ENCODE measurements at places on chromosomes 1 and 21. TPM values are rescaled to one million over a fixed set of nuclear protein-coding genes. Genes with fewer than 3 reads are reported as not detected.

The NR1I3 gene
- 0.20 TPM for total RNA-seq

The NUF2 gene
- total RNA-seq: 28.5 TPM

The GPR157 gene
- 7.4 TPM for total RNA-seq

The OR2T35 gene
- total RNA-seq: not detected

The MYOG gene
- total RNA-seq: not detected

The RORC gene
- not detected for total RNA-seq

The PCAT6 gene
- total RNA-seq: 5.0 TPM

The PER3 gene
- total RNA-seq: 6.1 TPM

The CD1B gene
- total RNA-seq: not detected

DNA sequence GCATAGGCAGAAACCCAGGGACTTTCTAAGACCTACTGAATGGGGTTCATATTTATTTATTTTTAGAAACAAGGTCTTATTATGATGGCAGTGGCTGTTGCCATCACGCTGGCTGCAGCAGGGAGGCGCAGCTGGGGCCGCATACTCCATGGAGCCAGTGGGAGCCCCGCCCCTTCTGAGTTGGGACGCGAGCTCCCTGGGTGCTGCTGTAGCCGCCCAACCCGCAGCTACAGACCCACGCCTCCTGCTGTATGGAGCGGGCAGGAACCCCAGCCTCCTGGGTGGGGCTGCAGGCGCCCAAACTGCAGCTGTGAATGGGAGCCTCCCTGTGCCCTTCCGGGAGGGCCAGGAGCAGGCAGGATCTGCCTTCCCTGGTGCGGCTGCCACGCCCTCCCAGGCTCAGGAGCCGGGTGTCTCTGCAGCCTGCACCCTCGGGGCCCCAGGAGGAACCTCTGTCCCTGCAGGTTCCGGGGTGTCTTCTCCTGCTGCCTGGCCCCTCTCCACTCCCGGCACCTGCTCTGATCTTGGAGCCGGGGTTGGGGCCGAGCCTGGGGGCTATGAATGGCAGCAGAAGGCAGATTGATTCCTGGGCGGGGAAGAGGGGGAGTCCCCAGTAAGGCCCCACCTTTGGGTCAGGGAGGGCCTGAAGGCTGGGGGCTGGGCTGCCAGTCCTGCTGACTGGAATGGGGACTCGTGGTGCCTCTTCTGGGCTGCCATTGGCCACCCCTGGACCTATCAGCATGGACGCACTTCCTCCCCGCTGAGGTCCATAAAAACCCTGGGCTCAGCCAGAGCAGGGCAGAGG, 66.5 kb upstream of the LRRN2 start:
- H3K4me3 ChIP-seq: no peak overlapping the region
- peak; percentile 86 for DNase-seq
- H3K36me3 ChIP-seq: no peaks in the 10 kb centered on the region
- peak overlapping the region; percentile 32 for H3K27ac ChIP-seq
- no peaks in the 10 kb centered on the region for H3K4me1 ChIP-seq
- H3K27me3 ChIP-seq: no peaks in the 10 kb centered on the region

DNA sequence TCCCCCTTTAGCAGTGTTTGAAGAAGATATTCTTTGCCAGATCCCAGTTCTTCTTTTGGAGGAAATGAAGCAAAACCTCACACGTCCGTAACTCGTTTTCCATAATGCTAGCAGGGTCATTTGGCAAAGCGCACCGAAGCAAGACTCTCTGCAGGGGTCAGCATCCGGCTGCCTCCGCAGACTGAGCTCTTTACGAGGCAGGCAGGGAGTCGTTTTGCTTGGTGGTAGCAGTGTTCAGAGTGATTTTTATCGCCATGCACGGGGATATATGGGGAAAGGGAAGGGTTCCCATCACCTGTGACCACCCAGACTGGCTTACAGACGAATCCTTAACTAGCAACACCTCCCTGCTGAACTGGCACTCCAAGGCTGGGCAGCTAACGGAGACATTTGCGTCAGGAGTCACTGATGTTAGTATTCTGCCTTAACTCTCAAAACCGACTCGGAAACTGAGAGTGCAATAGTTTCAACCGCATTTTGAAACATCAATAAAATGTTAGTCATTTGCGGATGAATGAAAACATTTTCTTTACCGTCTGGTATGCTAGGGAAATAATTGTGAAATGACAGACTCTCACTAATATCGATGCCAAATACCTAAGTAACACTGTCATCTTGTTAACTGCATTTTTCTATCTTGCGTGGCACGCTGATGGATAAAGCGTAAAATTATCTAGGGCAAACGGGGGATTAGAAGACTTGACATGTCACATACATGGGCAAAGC, 2.2 kb upstream of the NEGR1 start:
- H3K27ac ChIP-seq: peak overlapping the region; percentile 62
- peak; percentile 83 for DNase-seq
- H3K4me3 ChIP-seq: peak overlapping the region; percentile 95
- H3K36me3 ChIP-seq: no peaks in the 10 kb centered on the region
- no peaks in the 10 kb centered on the region for H3K4me1 ChIP-seq

GRCh38 chr1:234331507-234331906, 41.7 kb upstream of the COA6 start:
- H3K27me3 ChIP-seq: no peaks in the 10 kb centered on the region
- no peaks in the 10 kb centered on the region for H3K4me1 ChIP-seq
- no peak overlapping the region for H3K27ac ChIP-seq
- H3K4me3 ChIP-seq: no peak overlapping the region
- no peak for DNase-seq

GRCh38 chr1:241917487-241917886, 40.1 kb upstream of the BECN2 start:
- H3K4me1 ChIP-seq: no peaks in the 10 kb centered on the region
- H3K4me3 ChIP-seq: no peak overlapping the region
- H3K36me3 ChIP-seq: no peaks in the 10 kb centered on the region
- no peak overlapping the region for H3K27ac ChIP-seq
- H3K27me3 ChIP-seq: no peaks in the 10 kb centered on the region
- DNase-seq: peak; percentile 52

DNA sequence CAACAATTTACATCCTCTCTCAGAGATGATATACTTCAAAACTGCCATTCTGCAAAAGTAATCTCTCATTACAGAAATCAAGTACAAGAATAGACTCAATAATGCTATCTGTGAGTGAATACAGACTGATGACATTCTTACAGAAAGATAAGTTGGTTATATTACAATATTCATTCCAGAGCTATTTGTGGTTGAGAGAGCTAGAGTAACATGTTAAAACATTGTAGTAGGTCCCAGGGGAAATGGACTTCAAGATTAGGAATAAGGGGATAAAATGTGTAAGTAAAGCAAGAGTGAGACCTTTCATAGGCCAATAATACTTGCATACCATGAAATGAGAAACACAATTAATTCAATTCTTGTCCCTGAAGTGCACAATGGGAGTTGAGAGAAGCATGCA, 1.5 kb downstream of the F13B start:
- no peaks in the 10 kb centered on the region for H3K4me1 ChIP-seq
- no peak overlapping the region for H3K27ac ChIP-seq
- H3K36me3 ChIP-seq: no peaks in the 10 kb centered on the region
- no peak overlapping the region for H3K4me3 ChIP-seq
- H3K27me3 ChIP-seq: no peaks in the 10 kb centered on the region

DNA sequence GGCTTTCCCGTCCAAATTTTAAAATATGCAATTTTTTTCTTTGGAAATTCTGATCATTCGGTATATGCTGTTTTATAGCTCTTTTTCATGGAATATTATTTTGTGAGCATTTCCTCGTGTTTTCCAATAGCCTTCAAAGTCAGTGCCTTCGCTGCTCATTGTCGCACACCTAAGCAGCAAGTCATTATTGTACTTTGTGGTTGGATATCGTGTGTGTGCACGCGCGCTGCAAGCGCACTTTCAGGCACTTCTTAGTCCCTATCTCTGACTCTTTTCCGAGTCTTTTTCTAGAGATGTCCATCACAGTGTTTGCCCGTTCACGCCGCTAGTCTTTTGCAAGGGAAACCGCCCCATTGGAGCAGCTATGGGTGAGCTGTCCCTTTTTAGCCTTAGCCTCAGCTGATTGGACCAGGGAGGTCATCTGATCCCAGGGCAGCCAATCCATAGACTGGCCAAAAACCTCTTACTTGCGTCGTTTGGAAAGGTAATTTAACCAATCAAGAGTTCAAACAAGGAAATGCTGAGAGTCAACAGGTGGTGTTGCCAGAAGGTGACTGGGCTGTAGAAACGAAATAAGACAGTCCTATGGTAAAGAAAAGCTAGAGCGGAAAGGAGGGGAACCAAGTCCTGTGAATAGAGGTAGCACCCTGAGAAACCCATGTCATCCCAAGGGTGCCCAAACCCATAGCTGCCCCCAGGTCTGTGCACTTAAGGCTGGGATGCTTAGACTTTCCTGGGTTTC, 710 bp upstream of the HYI start:
- peak overlapping the region; percentile 67 for H3K4me3 ChIP-seq
- no peaks in the 10 kb centered on the region for H3K4me1 ChIP-seq
- no peaks in the 10 kb centered on the region for H3K27me3 ChIP-seq
- H3K36me3 ChIP-seq: peaks cover 25% of the 10 kb centered on the region
- no peak overlapping the region for H3K27ac ChIP-seq

DNA sequence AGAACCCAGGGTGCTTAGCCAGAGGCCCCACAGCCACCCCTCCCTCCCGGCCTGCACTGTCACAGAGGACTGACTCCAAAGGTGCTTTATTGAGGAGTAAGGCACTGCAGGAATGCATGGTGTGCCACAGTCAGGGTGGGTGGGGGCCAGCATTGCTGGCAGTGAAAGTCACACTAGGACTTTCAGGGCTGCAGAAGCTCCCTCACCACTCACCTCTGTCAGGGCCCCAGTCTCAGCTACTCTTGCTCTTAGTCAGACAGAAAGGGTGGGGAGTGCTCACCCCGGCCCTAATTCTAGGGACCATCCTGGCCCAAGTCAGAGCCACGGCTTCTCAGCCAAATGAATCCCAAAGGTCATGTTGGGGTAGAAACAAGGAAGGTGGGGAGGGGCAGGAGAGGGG, 19.4 kb downstream of the KNCN start:
- peaks cover 94% of the 10 kb centered on the region for H3K27me3 ChIP-seq
- DNase-seq: no peak
- H3K4me1 ChIP-seq: peaks cover 7% of the 10 kb centered on the region
- H3K27ac ChIP-seq: no peak overlapping the region
- no peaks in the 10 kb centered on the region for H3K36me3 ChIP-seq
- H3K4me3 ChIP-seq: no peak overlapping the region

DNA sequence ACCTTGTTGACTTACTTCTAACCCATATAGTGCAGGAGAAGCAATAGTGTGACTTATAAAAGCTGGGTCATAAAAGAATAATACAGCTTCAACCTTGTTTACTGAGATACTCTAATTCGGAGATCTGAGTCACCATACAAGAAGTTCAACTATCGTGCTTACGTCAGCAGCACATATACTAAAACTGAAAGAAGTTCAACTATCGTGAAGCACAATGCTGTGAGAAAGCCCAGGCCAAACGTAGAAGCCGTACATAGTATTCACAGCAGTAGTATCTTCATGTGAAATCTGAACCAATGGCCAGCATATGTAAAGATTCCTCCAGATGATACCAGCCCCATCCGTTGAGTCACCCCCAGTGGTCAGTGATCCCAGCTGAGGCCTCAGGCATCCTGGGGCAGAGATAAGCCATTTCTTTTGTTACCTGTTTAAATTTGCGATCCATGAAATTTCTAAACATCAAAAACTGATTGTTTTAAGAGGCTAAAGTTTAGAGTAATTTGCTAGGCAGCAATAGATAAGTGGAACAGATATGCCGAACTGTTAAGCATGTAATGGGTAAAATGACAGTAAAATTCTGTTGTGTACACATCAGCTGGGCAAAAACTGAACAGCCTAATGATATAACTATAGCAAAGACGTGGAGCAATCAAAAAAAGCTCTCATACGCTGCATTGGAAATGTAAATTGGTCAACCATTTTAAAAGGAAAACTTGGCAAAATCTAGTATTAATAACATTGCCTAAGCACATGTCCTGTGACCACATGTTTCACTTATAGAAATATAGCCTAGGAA, 53.9 kb upstream of the SAMD13 start:
- no peaks in the 10 kb centered on the region for H3K27me3 ChIP-seq
- no peak overlapping the region for H3K27ac ChIP-seq
- no peak overlapping the region for H3K4me3 ChIP-seq
- DNase-seq: no peak

DNA sequence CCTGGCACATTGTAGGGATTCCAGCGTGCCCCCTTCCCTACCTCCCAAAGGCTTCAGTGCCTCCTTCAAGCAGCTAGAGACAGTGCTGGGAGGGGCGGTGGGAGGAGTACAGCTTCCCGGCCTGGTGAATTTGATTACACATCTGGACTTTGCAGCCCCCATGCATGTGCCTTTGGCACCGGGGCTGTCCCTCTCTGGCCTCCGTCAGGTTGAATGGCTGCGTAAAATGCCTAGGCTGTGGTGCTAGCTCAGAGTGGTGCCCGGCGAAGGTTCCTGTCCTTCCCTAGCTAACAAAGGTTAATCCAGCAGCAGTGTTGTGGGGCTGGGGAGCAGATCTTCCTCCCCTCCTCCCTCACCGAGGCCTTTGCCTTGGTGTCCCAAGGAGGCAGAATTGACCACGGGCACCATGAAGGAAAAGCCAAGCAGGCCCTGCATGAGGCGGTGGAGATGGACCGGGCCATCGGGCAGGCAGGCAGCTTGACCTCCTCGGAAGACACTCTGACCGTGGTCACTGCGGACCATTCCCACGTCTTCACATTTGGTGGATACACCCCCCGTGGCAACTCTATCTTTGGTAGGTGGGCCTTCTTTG, 66.2 kb downstream of the ALPL start:
- H3K27me3 ChIP-seq: no peaks in the 10 kb centered on the region
- no peaks in the 10 kb centered on the region for H3K36me3 ChIP-seq
- no peak overlapping the region for H3K27ac ChIP-seq
- H3K4me3 ChIP-seq: no peak overlapping the region

GRCh38 chr1:113074237-113074636, 1.2 kb downstream of the LRIG2 start:
- H3K36me3 ChIP-seq: peaks cover 25% of the 10 kb centered on the region
- no peaks in the 10 kb centered on the region for H3K27me3 ChIP-seq
- H3K27ac ChIP-seq: no peak overlapping the region
- DNase-seq: no peak
- peaks cover 4% of the 10 kb centered on the region for H3K4me1 ChIP-seq
- peak overlapping the region; percentile 99 for H3K4me3 ChIP-seq

DNA sequence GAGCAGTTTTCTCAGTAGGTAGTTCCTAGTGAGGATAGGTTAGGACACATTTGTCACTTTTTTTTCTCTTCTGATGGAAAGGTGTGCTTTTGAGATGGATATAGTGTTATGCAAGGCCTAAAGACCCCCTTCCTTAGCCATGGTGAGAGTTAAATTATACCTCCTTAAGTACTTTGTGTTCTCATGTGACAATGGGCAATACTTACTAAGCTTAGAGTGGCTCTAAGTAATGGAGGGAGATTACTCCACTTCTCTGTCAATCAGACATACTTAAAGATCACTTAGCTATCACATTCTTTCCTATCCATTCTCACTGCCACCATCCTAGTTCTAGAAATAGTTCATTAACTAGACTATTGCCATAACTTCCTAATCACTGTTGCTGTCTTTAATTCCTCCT, 265.6 kb downstream of the PBX1 start:
- no peaks in the 10 kb centered on the region for H3K27me3 ChIP-seq
- no peak overlapping the region for H3K27ac ChIP-seq
- H3K4me1 ChIP-seq: peaks cover 13% of the 10 kb centered on the region
- no peak for DNase-seq
- H3K36me3 ChIP-seq: peaks cover 10% of the 10 kb centered on the region

- H3K36me3 ChIP-seq: no peaks in the 10 kb centered on the region
- H3K27ac ChIP-seq: no peak overlapping the region
- no peak overlapping the region for H3K4me3 ChIP-seq
- no peak for DNase-seq
- H3K27me3 ChIP-seq: no peaks in the 10 kb centered on the region
Observed at GRCh38 chr1:228900099-228900885, 165.0 kb downstream of the RHOU start.

Data from endodermal cell (in vitro differentiated cells).